ENCODE measurements at places on chromosomes 2 and 18.

DNA sequence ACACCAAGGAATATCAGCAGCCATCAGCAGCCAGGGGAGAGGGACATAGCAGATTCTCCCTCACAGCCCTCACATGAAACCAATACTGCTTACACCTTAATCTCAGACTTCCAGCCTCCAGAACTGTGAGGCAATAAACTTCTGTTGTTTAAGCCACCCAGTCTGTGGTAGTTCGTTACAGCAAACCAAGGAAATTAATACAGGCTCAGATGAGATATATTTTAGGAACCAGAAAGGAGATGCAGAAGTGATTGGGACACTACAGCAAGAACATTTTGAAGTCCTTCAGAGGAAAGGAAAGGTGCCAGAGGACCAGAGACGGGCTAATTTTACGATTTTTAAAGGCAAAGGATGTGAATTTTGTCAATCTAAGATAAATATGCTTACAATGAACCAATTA is 60.6 kb downstream of the IKZF2 start:
- no peak for DNase-seq

GRCh38 chr2:96865654-96866053 is 4.2 kb downstream of the SEMA4C start:
- no peak for DNase-seq

GRCh38 chr2:9800639-9800974 is 42.7 kb upstream of the TAF1B start:
- no peak for DNase-seq

GRCh38 chr2:113834051-113834730 is 55.7 kb upstream of the ACTR3 start:
- DNase-seq, result no peak

DNA sequence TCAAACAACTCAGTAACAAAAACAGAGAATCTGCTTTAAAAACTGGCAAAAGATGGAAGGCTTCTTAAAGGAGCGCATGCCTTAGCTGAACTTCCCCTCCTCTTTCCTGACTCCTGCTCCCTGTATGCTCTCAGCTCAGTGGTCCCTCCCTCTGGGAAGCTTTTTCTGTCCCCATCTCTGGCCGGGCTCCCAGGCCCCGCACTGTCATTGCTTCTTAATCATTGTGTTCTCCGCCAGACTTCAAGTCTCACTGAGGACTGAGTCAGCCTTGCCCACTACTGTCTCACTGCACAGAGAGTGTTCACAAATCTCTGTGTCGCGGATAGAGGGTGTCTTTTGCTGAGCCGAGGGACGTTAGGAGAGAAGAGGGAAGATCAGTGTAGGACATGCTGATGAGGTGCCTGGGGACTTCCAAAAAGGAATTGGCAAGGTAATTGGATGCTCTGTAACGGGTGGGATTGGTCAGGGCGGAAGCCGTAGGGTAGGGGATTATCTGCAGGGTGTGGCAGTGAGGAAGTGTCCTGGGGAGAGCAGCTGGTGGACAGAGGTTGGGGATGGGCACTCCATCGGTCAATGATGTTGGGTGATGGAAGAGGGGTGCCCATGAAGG is 16.2 kb downstream of the TOGARAM2 start:
- no peak for DNase-seq

DNA sequence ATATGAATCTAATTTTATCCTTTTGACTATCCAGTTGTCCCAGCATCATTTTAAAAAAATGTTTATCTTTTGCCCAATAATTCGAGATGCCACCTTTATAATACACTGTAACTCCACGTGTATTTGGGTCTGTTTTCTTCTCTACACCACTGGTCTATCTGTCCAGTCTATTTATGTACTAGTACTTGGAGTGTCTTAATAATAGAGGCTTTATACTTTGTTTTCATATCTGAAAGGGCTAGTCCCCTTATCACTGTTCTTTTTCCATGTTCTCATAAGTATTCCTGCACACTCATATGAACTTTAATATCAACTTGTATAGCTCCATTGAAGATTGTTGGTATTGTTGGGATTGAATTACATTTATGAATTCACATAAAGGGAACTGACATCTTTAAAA is 101.1 kb upstream of the RMP24 start:
- DNase-seq, result no peak

DNA sequence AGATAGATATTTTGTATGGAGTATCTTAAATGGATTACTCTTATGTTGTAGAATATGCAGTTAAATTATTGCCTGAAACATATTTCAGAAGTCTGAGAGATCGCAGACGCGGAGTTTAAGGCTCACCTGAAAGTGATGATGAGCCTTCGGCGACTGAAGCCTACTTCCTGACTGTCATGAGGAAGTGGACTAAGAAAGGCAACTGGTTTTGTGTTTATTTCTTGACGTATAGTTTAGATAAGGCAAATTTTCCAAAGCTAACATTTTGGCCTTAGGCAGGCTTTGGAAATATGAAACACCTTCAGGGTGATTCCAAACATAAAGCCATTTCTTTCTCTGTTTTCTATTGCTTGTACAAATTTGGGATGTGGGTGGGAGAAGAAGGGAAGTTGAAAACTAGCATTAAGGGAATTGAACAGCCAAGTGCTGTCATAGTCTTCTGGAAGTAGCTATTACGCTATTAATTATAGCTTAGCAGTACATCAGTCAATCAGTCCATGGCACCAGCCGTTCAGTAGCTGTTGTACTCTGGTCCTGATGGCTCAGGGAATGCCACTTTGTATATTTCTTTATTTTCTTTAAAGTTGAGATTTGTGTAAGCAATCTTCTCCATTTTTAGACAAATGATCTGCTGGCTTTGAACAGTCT is 1.5 kb downstream of the GRHL1 start:
- no peak for DNase-seq

- no peak for DNase-seq
Observed at GRCh38 chr2:66041902-66042657, 392.8 kb upstream of the MEIS1 start.

GRCh38 chr2:189719571-189719970 is 43.0 kb downstream of the OSGEPL1 start:
- no peak for DNase-seq

GRCh38 chr2:25420820-25421237 is 79.1 kb upstream of the DNMT3A start:
- no peak for DNase-seq

GRCh38 chr2:175734686-175735085 is 267.4 kb downstream of the LNPK start:
- DNase-seq, result no peak

GRCh38 chr2:67462738-67463496 is 65.8 kb downstream of the ETAA1 start:
- DNase-seq, result no peak

GRCh38 chr2:119699016-119699606 is 20.1 kb downstream of the TMEM177 start:
- no peak for DNase-seq

- DNase-seq, result no peak
Observed at GRCh38 chr18:3193331-3193730, 26.4 kb downstream of the MYOM1 start.

- DNase-seq, result no peak
Observed at GRCh38 chr2:143901185-143901842, 618.6 kb downstream of the ZEB2 start.

DNA sequence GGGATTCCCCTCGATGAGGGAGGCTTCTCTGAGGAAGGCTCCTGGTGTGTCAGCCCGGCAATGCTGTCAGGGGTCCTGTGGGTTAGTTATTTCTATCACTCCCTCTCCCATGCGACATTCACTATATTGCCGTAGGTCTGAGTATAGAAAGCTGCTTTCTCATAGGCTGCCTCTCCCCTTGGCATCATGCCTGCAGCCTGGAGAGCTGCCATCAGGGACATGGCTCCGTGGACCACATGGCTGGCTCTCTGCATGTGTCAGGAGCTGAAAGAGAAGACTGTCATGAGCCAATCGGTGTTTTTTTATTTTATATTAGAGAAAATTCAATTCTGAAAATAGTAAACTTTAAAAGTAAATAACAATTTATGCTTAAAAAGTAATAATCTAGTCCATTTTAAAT is 198.0 kb downstream of the CDH20 start:
- DNase-seq, result no peak

DNA sequence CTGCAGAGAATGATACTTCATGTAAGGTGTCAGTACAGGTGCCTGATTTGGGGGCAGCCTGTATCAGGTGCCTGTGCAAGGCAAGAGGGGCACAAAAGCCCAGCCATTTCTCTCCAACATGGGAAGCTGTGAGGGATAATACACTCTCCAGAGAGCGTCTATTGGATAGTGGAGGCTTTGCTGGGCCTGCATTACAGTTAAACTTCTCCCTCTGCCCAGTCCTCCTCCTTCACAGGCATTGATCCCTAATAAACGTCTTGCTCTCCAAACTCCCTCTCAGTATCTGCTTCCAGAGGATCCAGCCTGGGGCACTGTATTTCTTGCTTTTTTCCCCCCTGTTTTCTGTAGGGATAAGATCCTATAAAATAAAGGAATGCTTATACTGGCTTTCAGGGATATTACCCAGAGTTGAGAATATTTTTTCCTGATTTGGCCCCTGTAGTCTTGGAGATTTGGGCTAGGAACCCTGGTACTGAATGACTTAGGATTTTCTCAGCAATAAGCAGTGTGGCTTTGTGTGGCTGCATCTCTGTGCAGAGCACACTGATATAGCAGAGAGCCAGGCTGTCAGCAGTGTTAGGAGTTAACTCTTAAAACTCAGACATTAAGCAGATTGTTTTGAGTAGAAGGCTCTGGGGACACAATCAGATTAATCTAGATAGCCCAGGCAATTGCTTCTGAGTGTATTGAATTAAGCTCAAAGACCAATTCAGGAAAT is 330.6 kb downstream of the CYRIA start:
- peak; percentile 6 for DNase-seq

- no peak for DNase-seq
Observed at GRCh38 chr2:144825331-144826020, 305.6 kb upstream of the ZEB2 start.

DNA sequence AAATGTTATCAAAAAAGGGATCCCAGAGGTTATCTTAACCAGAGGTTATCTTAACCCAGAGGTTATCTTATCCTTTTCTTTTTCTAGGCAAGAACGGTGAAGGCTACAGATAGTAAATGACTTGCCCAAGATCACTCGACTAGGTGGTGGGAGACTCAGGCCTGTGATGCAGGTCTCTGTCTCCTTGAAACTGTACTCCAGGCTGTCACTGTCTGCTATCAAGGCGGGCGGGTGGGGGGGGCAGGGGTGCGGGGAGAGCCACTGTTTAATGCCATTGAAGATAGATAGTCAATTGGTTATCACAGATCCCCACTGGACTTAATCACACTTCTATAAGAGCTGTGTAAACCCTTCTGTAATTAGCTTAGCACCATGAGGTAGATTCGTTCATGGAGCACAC is 315.9 kb upstream of the TCF4 start:
- DNase-seq, result no peak

DNA sequence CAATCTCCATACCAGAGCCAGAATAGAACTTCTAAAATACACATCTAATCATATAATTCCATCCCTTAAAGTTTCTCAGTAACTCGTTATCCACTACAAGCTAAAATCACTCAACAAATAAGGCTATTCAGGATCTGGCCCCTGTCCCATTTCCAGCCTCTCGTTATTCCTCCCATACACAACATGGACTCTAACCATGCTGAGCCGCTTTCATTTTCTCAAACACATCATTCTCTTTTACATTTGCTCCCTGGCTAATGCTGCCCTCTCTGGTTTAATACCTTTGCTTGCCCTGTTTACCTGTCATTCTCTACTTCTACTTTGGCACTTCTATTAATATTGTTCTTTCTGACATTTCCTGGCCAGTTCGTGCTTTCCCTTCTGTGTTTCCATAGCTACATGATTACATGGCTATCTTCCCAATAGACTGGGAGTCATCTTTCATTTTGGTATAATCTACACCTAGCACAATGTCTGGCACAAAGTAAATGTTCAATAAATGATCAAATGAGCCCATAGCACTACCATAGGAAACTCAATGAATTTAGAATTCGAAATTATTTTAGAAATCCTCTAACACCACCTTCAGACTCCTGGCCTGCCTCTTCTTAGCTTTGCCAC is 163.6 kb upstream of the VRK2 start:
- peak; percentile 74 for DNase-seq

DNA sequence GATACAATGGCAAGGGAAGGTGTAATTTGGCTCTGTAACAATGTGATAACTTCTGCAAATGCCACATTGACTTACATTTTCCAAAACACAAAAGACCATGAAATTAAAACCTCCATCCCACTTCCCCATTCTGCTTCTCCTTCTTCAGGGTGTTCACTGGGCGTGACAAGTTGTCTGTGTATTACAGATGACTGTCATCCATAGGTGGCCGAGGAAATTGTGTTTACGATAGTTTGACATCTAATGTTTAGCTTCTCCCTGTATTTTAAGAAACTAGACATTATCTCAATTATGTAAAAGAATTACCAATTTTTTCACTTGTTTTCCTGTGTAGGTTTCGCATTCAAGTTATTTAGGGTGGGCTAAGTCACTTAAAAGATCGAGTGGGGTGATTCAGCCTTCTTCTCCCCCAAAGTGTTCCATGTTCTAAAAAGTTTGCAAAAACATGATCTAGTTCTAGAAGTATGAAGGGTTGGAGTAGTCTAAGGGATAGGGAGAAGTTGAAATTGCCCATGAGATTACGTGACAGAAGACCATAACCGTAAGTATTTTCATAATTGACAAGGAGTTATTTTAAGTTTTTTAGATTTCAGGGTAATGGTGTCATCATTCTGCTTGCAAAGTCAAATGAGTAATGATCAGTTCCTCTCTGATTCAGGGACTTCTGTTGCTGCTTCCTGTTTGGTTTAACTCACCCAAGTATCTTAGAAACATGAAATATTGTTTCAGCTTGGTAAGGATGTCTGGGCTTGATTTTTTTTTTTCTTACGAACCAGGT is 25.2 kb upstream of the CYTIP start:
- DNase-seq, result no peak

DNA sequence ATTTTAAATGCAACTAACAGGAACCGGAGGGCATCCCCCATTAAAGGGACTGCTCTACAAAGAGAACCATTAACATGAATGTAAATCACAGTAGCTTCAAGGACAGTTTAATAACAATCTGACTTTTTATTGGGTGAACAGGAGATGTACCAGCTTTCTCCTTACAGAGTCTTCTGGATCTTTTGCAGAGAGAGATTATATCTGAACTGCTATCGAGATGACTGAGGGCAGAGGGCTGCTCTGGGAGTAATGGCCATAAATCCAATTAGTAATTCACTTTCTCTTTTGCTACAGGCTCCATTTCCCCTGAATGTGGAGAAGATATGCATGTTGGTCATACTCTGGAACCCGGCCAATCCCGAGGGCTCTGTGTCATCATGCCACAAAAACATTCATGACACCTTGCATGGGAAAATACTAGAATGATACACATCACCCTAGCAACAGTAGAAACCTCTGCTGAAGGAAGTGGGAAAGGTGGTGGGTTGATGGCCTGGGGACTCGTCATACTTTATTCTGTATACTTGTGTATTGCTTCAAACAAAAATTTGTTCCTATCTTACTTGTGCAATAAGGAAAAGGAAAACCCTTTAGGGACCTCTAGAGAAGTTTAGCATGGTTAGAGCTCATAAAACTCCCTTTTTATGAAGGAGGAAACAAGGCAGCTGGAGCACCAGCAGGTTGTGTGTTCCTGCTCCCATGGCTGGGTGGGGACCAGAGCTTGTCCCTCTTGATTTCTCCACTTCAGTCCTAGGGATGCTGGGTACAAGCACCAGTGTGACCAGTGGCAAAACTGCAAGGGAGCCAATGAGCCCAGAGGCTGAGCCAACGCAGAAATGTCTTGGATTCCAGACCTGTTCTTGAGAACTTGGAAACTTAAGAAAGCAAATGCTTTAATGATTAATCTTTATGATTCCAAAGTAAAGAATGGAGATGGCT is 26.0 kb downstream of the CTAGE1 start:
- peak; percentile 55 for DNase-seq

- DNase-seq, result peak; percentile 1
Observed at GRCh38 chr2:150472511-150472899, 15.0 kb downstream of the RND3 start.

- DNase-seq, result no peak
Observed at GRCh38 chr2:69495861-69496260, 58.6 kb upstream of the NFU1 start.

Measured in DMS53 (cell line).